ENCODE measurements at places on chromosomes 1 and 21. TPM values are rescaled to one million over a fixed set of nuclear protein-coding genes. Genes with fewer than 3 reads are reported as not detected.

The MTARC1 gene
- 2.6 TPM for total RNA-seq

The MYBPHL gene
- not detected for total RNA-seq

The SAMD13 gene
- total RNA-seq, result 1.8 TPM

- DNase-seq, result no peak
These were observed 80.5 kb upstream of the PRMT6 start for GRCh38 chr1:106975944-106976343.

Measured in endothelial cell (in vitro differentiated cells).